ENCODE measurements at places on chromosomes 2 and 18. TPM values are rescaled to one million over a fixed set of nuclear protein-coding genes. Genes with fewer than 3 reads are reported as not detected.

DNA sequence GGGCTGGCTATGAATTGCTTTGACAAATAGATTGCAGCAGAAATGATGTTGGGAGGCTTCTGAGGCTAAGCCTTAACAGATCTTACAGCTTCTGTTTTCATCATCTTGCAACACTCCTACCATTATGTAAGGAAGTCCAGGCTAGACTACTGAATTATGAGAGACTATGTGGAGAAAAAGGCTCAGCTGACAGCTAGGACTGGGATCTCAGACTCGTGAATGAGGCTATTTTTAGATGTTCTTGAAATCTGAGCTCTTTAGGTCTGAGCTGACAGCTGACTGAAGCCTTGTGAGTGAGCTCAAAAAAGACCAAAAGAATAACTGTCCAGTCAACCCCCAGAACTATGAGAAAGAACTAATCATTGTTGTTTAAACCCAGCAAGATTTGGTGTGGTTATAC lies 70.3 kb downstream of the VWC2L start:
- DNase-seq: peak; percentile 72

IL36A gene
- 0.72 TPM for total RNA-seq

DNA sequence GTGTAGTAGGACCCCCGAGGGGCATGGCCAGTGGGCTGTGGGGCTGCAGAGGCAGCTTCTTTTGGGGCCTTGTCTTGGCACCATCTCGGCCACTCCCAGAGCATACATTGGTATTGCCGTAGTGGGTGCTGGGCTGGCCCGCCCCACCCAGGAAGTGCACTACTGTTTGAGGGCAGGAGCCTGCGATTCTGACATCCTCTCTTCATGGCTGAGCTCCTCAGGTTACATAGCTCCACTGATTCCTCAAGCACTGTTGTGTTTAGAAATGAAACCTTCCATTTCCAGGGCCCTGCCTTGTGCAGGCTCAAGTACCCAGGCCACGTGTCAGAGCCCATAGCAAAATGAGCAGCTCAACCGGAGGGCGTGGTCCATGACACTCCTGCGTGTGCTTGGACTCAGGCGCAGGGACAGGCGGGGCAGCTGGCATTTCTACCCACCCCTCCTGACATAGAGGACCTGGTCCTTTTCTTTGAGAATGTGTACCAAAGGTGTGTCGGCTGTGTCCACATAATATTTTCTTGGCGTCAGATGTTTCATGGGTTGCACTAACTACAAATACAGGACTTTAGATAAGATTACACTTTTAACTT lies 67.9 kb downstream of the DGKD start:
- DNase-seq: peak; percentile 65

GRCh38 chr18:13026583-13027270 lies 35.6 kb downstream of the CEP192 start:
- DNase-seq: no peak

GRCh38 chr2:201127152-201127511 lies 11.2 kb downstream of the CFLAR start:
- no peak for DNase-seq

- DNase-seq: no peak
Measured at GRCh38 chr2:153189091-153189888, 289.3 kb downstream of the RPRM start.

DNA sequence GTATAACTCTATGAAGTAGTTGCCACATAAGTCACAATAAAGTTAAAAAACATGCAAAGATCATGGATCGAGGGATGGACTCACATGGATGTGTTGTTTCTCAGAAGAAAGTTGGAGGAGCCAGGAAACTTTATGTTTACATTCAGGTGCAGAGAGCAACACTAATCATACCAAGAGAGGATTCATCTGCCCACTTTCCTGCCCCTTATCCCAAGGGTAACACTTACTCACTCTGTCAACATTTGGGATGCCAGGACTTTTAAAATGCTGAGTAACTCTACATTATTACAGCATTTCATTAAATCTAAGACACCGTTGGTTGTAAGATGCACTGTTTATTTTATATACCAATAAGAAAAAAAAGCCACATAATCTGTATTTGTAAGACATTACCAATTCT lies 170.4 kb downstream of the KCNE4 start:
- DNase-seq: no peak

DNA sequence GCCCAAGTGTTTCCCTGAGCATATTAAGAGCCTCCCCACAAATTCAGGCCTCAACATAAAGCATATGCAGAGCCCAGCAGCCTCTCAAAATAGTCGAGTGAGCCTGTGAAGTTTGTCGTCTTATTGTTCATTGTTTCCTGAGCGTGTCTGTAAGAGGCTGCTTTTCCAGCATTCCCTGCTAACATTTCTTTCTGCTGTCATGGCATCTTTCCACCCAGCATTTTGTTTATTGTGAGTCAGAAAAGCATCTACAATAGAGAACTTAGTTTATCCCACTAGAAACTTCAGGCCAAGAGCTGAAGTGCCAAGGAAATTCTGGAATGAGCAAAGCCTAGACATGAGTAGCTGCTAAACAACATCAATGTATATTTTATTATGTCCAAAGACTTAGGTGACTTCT lies 46.3 kb upstream of the STAM2 start:
- DNase-seq: peak; percentile 85

- no peak for DNase-seq
Measured at GRCh38 chr2:214107726-214108125, 303.1 kb upstream of the VWC2L start.

DNA sequence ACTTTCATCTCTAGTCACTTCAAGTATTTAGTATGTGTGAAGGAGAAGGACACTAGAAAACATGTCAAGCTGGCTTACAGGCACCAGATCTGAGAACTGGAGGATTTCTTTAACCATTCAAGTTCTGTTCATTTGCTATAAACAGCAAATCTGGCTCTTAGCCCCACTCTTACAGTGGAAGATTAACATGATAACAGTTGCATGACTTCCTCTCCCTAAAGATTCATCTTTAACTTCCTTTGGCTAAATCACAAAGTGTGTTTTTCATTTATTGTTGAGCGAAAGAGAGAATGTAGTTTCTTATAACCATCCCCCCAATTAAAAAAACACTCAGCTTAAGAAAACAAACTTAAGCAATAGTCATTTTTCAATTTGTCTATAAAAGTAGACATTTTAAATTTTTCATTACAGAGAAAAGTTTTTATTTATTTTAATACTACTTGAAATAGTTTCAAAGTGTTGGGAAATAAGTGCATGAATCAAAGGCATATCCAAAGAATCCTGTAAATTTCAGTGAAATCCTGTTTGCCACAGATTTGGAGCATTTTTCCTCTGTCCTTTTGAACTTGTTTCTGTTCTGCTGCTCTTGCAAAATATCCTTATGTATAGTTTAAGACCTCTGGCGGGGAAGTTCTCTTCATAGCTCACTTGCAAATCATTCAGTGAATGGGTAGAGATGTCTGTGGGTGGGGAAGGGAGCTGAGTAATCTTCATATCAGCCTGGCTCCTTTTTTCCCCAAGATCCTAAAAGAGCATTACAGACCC lies 241.0 kb upstream of the RBBP8 start:
- DNase-seq: peak; percentile 27

SGPP2 gene
- 2.3 TPM for total RNA-seq

- DNase-seq: no peak
Measured at GRCh38 chr2:10507106-10507505, 59.0 kb upstream of the ODC1 start.
